ENCODE measurements at places on chromosomes 2 and 18.
A peak's percentile ranks its signal among the peaks of the same experiment; 100 is the strongest.

- no peak for DNase-seq
Measured at GRCh38 chr18:61703508-61703907, 189.3 kb downstream of the RNF152 start.

GRCh38 chr2:234630801-234631261, 133.9 kb upstream of the ARL4C start:
- DNase-seq, result no peak

- no peak for DNase-seq
Measured at GRCh38 chr2:224971214-224971613, 71.1 kb downstream of the DOCK10 start.

- no peak for DNase-seq
Measured at GRCh38 chr2:36404754-36405153, 49.2 kb downstream of the CRIM1 start.

GRCh38 chr2:68387408-68388350, 22.6 kb downstream of the PLEK start:
- no peak for DNase-seq

DNA sequence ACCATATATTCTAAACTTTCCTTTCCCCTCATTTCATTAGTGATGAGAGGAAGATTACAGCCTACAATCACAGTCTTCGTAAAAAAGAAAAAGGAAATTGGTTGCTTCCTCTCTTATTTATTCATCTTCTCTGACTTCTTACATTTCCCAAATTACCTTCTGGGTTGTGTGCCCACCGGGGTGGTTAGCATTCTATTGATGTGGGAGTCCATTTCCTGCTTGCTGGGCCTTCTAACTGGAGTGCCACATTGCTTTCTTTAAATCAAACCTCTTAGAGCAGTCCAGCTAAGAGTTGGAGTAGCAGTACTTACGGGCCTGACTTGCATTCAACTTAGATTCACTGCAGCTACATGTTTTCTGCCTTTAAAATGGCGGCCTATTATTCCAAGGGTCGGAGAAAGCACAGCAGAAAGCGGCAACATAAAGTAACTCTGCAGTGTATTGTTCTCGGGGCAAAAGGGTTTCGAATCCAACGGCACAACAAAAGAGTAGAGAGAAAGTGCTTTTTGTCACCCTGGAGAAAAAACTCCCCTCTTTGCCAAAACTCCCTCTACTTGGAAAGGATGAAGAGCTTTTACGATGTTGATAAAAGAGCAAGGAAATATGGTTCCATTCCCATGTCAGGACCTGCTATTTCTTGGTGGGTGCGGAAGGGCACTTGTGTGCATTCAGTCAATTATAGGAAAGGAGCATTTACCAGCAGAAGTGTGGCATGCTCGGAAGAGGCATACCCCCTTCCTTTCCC, 110.6 kb upstream of the DLX2 start:
- no peak for DNase-seq

DNA sequence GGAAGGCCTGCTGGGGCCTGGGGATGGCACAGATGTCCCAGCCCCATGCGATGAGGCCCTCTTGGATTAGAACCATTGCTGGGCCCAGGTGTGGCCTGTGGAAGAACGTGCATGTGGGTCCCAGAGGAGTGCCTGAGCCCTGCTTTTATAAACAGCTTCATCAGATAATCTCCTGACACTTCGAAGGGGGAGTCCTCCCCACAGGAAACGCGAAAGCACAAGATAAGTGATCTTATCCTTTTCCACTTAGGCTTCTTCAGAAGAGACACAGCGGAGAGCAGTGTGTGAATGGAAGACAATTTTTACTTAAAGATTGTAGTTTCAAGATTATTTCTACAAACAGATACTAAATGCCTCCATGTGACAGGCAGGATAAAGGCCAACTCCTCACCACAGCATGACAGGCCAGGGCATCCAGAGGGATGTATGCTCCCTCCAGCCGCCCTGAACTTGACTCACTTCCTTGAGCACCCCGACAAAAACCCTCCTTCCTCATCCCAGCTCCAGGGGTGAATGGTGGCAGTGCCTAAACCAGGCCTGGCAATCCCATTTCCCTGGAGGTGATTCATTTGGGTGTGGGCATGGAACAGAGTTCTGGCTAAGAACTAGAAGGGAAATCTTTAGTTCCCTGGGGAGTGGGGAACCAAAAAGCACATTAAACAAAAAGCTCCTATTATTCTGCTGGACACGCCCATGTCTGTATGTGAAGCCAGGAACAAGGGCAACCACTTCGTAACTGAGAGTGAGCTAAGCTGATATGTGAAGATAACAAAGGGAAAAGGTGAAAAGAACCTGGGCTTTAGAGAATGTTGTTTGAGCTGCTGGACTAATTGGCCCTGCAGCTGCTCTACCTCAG, 56.2 kb upstream of the TMEM163 start:
- no peak for DNase-seq

DNA sequence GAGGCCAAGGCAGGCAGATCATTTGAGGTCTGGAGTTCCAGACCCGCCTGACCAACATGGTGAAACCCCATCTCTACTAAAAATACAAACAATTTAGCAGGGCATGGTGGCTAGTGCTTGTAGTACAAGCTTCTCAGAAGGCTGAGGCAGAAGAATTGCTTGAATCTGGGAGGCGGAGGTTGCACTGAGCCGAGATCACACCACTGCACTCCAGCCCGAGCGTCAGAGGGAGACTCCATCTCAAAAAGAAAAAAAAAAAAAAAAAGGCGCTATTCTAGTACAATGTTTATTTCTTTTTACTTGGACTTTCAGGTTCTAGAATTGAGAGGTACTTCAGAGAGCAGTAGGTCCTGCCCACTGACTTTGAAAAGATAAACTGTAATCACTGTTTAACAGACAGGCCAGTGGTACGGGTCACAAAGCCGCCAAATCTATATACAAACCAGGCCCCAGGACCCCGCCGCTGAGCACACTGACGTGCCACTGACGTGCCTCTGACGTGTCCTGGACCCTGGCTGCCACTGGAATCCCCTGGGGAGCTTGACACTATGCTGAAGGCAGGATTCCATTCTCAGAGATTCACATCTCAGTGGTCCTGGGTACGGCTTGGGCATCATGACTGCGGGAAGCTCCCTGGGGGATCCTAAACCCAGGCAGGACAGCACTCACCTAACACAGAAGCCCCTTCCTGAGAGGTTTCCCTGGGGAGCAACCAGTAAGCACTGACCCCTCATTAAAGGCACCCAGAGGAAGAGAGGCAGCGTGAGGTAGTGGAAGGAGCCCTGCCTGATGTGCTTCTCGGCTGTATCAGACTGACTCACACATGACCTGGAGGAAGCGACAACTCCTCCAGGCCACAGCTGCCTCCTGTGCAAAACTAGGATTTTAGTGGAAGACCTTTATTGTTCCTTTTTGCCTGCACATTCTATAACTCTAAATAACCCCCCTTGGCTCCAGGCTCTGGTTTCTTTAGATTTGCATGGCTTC, 197.8 kb upstream of the MEIS1 start:
- no peak for DNase-seq

- no peak for DNase-seq
Measured at GRCh38 chr18:55163550-55163949, 204.3 kb upstream of the CCDC68 start.

DNA sequence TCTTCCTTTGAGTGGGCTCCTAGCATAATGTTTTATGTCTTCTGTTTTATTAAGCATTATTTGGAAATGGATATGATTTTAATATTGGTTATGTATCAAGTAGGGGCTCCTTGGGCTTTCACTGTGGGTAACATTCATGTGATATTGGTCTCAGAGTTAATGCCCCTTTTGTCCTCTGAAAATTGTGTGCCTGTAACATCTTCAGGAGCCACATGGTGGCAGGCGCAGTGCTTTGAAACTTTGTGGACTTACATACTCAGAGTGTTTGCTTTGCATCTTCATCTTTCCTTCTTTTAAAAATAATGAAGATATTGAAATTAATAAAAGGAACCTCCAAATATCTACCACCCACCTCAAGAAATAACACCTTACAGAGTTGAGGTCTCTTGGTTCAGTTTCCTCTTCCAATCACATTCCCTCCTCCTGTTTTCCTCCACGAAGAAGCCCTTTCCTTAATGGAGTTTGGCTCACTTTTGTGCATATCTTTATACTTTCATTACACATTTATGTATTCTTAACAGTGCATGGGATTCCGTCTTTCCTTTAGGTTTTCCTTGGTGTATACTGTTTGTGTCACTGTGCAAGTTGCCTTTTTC, 73.5 kb downstream of the LIMS1 start:
- peak; percentile 84 for DNase-seq

GRCh38 chr2:152648336-152648735, 68.9 kb downstream of the PRPF40A start:
- DNase-seq, result peak; percentile 33

DNA sequence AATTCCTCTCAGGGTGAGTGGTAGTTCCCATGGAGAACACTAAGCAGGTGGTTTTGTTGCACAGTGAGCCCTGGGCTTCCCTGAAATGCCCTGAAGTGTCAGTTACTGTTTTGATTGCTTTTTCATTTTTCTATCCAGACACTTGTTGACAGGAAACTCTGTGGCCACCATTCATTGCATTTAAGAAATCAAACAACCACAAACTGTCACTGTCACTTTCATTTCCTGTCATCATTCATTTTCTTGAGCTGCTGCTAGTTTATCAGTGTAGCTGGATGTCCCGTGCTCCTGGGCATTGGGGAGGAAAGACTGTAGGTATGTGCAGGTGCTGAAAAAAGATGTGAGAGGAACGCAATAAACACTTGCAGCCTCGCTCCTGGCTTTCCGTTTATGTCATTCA, 891.6 kb upstream of the ZEB2 start:
- DNase-seq, result no peak

DNA sequence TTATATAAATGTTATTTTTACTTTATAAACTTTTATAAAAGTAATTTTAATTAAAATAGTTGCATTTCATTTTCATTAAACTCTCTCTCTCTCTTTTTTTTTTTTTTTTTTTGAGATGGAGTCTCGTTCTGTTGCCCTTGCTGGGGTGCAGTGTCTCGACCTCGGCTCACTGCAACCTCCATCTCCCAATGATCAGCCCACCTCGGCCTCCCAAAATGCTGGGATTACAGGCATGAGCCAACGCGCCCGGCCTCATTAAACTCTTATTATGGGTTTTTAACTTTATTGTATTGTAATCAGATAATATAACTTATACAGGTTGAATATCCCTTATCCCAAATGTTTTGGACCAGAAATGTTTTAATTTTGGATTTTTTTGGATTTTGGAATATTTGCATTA, 10.9 kb upstream of the NPPC start:
- no peak for DNase-seq

DNA sequence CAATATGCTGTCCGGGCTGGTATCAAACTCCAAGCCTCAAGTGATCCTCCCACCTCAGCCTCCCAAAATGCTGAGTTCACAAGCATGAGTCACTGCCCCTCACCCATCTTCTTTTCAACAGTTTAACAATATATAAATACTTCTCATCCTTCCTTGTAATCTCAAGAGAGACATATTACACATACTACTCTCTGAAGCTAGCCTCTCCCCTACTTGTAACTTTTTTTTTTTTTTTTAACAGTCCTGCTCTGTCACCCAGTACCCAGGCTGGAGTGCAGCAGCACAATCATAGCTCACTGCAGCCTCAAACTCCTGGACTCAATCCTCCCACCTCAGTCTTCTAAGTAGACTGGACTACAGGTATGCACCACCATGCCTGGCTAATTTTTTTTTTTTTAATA, 5.7 kb downstream of the GFPT1 start:
- no peak for DNase-seq

- DNase-seq, result no peak
Measured at GRCh38 chr2:125566422-125566821, 1089.5 kb upstream of the GYPC start.

DNA sequence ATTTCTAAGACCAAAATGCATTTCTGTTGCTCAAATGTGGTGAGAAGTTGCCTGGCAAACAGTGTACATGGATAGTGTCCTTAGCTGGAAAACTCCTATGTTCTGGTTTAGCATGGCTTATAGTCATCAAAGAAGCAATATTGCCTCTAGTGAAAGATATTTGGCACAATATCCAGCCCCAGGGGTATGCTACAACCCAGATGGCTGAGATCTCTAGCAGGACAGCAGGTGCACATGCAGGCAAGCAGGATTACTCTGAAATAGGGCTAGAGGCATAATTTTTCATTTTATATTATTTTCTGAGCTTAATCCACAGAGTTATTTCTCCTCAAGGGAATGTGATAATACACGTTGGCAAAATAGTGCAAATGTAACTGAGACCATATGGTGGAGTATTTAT, 34.0 kb downstream of the CCDC195 start:
- no peak for DNase-seq

- no peak for DNase-seq
Measured at GRCh38 chr2:154974041-154974440, 275.5 kb downstream of the KCNJ3 start.

DNA sequence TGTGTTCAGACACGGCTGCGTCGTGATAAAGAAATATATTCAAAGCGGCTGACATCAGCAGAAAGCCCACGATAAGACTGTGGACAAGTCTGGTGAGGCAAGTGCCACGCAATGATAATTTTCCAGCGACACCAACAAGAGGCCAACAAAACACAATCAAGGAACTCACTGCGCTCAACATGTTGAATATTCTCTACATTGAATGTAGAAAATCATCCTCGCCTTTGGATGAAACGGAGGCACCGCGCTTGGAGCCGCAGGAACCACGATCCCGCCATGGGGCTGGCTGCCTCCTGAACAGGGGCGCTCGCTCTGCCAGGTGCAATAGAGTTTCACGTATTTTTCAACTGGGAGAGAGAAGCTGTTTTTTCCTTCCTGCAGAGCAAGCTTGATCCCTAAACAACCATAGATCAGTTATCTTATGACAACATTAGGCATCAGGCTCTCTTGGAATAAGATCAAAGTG, 220.3 kb downstream of the ATAD2B start:
- DNase-seq, result no peak

- no peak for DNase-seq
Measured at GRCh38 chr2:228527197-228527881, 345.9 kb upstream of the SPHKAP start.

- peak; percentile 28 for DNase-seq
Measured at GRCh38 chr2:234025891-234026401, 24.6 kb upstream of the SPP2 start.

DNA sequence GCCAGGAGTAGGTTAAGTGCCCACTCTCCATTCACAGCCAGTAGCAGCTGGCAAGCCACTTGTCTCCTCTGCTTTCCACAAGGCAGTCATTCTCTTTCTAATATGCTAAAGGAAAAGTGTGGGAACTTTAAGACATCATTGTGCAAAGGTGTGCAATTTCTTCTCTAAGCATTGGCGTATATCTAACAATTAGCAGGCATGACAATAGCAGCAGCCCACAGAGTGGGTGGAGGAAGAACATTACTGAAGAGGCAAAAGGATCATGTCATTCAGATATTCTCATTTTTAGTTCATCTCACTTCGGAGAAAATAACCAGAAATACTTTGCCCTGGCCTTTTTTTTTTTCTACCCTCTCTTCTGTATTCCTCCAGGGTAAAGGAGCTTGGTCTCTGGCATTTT, 177.6 kb downstream of the DNAH7 start:
- no peak for DNase-seq

- no peak for DNase-seq
Measured at GRCh38 chr2:45612285-45612684, 1.2 kb upstream of the SRBD1 start.

GRCh38 chr2:217077831-217078407, 218.1 kb upstream of the TNP1 start:
- no peak for DNase-seq

GRCh38 chr2:196967116-196967515, 40.6 kb upstream of the PGAP1 start:
- DNase-seq, result peak; percentile 61

GRCh38 chr2:201344663-201345366, 12.3 kb downstream of the FLACC1 start:
- DNase-seq, result no peak

- no peak for DNase-seq
Measured at GRCh38 chr2:234741976-234742375, 209.8 kb upstream of the SH3BP4 start.

- no peak for DNase-seq
Measured at GRCh38 chr2:234218266-234219045, 168.0 kb downstream of the SPP2 start.

Data from dermis blood vessel endothelial cell (primary cell).